ENCODE measurements at places on chromosomes 6 and 20. TPM values are rescaled to one million over a fixed set of nuclear protein-coding genes. Genes with fewer than 3 reads are reported as not detected.

SLC32A1 gene
- 1.3 TPM for total RNA-seq

CDKN1A gene
- total RNA-seq = 27.4 TPM

KCNK16 gene
- not detected for total RNA-seq

GABRR1 gene
- 2.0 TPM for total RNA-seq

TCP11 gene
- 1.5 TPM for total RNA-seq

AIF1 gene
- total RNA-seq = 18.7 TPM

IL17F gene
- total RNA-seq = not detected

ADTRP gene
- 3.7 TPM for total RNA-seq

TAGAP gene
- 3.3 TPM for total RNA-seq

SAPCD1 gene
- 4.3 TPM for total RNA-seq

PLCB4 gene
- 22.1 TPM for total RNA-seq

TFAP2D gene
- total RNA-seq = not detected

WFDC6 gene
- not detected for total RNA-seq

FGD2 gene
- 10.9 TPM for total RNA-seq

GNMT gene
- 0.76 TPM for total RNA-seq

WFDC5 gene
- total RNA-seq = not detected

WFDC10B gene
- total RNA-seq = not detected

TBX18 gene
- 16.4 TPM for total RNA-seq

TSBP1 gene
- not detected for total RNA-seq
